ENCODE measurements at places on chromosomes 1 and 21.

DNA sequence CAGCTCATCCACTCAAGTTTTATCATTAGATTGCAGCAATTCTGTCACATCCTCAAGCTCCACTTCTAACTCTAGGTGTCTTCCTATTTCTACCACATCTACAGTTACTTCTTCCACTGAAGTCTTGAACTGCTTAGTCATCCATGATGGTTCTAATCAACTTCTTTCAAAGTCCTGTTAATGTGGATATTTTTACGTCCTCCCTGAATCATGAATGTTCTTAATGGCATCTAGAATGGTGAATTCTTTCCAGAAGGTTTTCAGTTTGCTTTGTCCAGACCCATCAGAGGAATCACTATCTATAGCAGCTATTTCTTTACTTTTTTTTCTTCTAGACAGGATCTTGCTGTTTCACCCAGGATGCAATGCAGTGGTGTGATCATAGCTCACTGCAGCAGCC lies 78.0 kb upstream of the RNPC3 start:
- DNase-seq, result no peak

DNA sequence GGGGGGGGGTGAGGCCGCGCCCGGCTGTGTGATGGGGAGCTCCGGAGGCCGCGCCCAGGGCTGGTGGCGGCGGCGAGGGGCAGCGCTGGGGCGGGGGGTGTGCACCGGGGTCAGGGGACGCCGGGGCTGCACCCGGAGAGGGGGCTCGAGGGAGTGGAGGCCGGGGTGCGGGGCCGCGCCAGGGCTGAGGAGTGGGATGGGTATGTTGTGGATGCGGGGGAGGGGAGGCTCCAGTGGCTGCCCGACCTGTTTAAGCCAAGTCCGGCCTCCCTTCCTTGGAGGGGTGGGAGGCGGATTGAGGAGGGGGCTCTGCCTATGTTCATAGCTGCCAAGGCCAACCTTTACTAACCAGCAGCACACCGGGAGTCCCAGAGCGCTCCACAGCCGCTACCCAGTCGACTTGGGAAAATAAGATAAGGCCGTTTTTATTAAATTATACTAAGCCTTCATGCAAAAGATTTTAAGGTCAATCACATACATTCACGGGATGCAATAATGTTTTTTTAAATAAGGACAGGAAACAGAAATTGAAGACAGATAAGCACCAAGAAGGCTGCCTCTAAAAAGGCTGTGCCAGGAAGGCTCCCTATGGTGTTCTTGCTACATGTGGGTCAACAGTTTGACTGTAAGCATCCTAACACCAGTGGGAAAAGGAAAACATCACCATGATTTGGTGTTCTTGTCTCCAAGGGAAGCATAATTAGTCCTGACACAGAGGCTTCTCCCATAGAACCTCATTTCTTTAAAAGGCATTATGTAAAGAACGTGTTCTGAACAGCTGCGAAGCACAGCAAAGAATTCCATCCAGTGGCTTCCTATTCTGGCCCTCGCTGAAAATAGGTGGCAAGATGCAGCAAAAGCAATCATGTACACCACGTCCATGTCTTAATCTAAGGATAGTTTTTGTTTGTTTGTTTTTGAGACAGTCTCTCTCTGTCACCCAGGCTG lies 626 bp upstream of the HLCS start:
- DNase-seq, result no peak

GRCh38 chr1:39637361-39637760 lies 2.1 kb downstream of the HEYL start:
- DNase-seq, result no peak

GRCh38 chr21:46150073-46150472 lies 5.3 kb downstream of the FTCD start:
- no peak for DNase-seq

DNA sequence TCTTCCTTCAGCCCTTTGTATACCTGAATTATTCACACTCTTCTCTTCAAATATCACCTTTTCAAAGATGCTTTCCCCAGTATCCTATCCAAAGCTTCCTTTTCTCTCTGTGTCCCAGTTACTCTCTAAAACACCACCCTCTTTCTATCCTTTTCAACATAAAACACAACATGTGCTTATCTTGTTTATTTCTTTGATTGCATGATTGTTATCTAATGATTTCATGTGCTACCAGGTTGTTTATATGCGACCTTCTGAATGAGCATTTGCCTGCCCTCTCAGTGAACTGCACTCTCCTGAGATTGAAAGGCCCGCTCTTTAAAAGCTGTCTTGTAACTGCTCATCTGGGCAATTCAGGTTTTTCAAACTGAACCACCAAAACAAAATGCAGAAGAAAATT lies 97.7 kb upstream of the FGGY start:
- no peak for DNase-seq

DNA sequence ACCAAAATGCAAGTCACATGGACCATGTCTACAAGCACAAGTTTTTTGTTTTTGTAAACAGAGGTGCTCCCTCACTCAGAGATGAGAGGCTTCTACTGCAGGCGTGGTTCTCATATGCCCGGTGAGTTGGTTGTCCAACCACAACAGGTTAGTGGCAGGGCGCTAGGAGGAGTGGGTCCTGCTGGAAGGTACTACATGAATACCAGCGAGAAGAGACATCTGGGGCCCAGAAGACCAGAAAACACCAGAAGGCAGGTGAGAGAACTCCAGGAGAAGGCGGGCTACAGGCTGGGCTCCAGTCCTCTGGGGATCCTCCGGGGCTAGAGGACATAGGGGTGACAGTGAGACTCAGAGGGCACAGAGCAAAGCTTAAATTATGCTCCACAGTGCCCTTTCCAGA lies 366.5 kb downstream of the MATN1 start:
- no peak for DNase-seq

DNA sequence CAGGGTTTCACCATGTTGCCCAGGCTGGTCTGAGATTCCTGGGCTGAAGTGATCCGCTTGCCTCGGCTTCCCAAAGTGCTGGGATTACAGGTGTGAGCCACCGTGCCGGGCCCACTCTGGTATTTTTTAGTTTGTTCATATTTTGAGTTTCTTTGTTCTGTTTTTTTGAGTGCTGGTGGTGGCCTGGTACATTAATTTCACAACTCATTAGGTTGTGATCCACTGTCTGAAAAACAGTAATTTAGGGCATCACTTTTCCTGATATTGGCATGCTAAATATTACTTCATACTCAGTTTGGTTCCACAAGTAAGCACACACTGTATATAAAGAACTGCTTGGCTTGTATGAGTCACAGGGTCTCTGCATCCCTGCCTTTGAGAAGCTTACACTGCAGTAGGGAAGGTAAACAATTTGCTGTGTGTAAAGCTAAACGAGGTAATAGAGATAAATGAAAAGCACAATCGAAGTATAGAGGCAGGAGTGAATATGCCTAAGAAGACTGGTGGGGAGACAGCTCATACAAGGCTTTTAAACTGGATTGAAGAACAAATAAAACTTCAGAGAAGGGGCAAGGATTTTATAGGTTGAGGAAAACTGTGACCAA lies 7.7 kb downstream of the SNX27 start:
- DNase-seq, result no peak

DNA sequence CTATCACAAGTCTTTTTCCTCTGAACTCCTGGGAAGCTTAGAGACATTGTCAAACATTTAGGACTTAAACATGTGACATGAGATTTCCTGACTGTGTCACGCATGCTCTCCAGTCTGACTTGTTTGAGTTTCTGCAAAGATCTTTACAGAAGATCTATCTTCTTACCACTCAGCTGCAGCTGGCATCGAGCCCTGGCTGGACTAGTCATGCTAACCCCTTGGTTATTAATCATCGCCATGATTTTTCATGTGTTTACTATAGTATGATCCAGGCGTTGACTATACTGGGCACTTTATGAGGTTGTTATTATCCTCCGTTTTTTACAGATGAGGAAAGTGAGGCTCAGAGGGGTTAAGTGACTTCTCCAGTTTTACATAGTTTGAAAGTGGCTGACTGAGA lies 18.1 kb upstream of the IRF2BP2 start:
- DNase-seq, result no peak

DNA sequence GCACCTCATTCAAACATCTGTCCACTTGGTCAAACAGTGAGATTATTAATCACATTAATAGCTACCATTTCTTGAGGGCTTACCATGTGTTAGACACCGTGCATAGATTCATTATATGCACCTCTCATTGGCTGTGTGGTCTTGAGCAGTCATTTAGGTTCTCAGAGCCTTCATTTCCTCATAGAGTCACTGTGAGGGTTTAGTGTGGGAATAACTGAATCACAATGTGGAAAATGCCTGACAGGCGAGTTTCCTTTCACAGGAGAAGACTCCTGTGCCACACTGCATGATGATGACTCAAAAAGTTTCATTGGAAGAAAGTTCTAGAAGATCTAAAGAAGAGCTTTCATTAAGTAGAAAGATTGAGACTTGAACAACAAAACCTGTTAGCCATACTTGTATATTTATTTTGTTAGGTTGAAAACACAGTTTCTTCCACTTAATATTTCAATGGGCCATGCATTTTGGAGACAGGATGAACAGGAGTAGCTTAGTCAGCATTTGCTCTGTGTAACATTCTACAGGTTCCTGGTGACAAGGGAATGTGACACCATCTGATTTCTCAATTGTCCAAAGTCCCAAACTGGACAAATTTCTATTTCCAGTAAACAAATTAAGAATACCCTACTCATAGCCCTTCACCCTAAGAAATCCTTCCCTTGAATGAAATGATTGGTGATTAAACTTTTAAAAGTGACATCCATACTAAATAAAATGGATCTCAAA lies 45.7 kb downstream of the FYB2 start:
- DNase-seq, result no peak

DNA sequence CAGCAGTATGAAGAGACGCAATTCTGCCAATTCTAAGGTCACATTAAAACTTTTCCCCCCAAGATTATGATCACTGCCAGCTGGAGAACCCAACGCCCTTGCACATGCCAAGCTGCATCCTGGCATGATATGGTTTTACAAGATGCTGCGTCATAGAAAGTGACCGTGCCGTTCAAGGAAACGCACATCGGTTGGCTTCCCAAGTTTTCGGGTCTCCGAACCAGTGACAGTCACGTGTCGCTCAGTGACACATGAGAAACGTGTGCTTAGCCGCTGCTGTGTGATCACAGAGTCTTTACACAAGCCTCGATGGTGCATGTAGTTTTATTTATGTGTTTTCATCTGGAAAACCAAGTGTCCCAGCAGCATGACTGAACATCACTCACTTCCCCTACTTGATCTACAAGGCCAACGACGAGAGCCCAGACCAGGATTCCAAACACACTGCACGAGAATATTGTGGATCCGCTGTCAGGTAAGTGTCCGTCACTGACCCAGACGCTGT lies 7.4 kb downstream of the SMIM1 start:
- no peak for DNase-seq

DNA sequence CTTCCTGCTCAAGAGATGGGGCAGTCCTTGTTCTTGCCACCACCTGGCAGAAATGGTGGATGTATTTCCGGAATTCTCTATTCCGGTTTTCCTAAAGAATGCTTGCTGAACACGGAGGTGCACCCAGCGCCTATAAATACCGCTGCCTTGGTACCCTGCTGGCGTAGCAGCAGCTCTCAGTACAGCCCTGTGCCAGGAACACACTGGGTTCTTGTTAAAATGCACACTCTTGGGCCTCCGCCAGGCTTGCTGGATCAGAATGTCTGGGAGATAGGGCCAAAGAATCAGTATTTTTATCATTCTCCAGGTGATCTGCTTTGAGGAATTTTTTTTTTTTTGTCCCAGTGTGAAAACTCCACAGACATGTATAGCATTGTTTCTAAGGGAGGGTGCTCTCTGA lies 54.2 kb downstream of the IGSF5 start:
- no peak for DNase-seq

GRCh38 chr1:231580874-231581273 lies 45.7 kb upstream of the DISC1 start:
- no peak for DNase-seq

GRCh38 chr1:3184666-3185065 lies 115.7 kb downstream of the PRDM16 start:
- DNase-seq, result no peak

DNA sequence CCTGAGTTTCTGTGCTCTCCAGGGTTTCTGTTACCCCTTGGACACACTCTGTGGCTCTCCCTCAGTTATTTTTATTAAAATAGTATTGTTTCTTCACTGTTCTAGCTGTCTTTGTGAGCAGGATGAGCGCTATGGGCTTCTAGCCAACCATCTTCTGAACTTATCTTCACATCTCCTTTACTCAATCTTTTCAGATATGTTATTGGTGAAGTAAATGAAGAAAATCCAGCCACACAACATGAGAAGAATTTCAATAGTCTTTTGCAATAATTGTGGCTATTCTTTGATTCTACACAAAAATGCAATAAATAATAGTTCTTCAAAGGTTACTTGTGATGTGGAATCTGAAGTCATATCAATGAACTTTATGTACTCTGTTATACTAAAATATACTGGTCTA lies 80.3 kb upstream of the CAMK1G start:
- no peak for DNase-seq

DNA sequence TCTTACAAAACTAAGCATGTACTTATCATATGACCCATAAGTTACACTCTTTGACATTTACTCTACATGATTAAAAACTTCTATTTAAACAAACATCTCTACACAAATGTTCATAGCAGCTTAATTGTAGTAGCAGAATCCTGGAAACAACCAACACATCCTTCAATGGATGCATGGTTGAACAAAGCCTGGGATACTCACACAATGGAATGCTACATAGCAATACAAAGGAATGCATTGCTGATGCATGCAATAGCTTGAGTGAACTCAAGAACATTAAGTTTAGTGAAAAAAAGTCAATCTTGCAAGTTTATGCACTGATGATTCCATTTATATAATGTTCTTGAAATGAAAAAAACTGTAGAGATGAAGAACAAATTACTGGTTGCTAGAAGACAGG lies 686.9 kb downstream of the LRRIQ3 start:
- no peak for DNase-seq

DNA sequence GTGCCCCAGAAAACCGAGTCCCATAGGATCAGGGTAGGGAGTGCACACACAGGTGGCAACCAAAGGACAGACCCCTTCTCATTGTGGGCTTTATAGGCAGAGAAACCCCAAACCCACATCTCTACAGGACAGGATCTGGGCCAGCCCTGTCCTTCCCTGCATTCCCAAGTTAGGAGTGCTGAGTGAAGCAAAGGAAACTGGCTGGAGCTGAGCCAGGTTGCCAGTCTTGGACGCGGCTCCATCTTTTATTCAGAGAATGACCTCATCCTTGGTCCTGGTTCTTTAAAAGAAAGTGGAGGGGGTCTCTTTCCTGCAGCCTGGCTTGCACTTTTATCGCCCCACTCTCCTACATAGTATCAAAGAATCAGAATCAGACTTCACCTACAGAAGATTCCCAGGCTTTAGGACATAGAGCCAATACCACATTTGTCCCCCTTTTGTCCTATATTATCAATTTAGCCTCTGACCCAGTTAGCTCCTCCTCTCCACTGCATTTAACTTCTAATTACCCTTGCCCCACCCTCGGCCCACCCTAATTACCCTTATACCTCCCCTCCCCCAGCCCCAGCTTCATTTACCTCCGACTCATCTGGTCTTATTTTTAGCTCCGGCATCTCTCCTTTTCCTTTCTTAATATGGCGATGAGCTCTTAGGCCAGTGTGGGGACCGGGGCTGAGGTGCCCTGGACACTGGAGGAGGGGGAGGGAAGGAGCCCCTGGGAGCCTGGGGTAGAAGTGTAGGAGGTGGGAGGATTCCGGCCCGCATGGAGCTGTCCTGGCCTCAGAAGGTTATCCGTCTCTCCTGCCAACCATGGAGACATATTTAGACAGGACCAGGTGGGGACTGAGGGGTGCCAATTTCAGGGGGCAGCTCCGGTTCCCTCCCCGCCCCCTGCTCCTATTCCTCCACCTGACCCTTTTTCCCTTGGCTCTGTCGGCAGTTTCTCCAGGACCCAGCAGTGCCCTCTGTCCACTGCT lies at the start of gene CASQ1:
Gene CASQ1 (plus strand): TSS at position 927 of the 977 bp plus-strand sequence. CDS start 177 bp downstream, outside the sequence.
- DNase-seq, result no peak
